ENCODE measurements at places on chromosomes 2 and 18. TPM values are rescaled to one million over a fixed set of nuclear protein-coding genes. Genes with fewer than 3 reads are reported as not detected.

GRCh38 chr2:225070811-225071210, 28.5 kb upstream of the DOCK10 start:
- DNase-seq = no peak

GRCh38 chr2:170743530-170744239, 26.5 kb upstream of the ERICH2 start:
- no peak for DNase-seq

GRCh38 chr18:12315911-12316310, 7.9 kb downstream of the TUBB6 start:
- DNase-seq = no peak

- DNase-seq = no peak
Observed at GRCh38 chr2:118687698-118688097, 159.8 kb downstream of the EN1 start.

DNA sequence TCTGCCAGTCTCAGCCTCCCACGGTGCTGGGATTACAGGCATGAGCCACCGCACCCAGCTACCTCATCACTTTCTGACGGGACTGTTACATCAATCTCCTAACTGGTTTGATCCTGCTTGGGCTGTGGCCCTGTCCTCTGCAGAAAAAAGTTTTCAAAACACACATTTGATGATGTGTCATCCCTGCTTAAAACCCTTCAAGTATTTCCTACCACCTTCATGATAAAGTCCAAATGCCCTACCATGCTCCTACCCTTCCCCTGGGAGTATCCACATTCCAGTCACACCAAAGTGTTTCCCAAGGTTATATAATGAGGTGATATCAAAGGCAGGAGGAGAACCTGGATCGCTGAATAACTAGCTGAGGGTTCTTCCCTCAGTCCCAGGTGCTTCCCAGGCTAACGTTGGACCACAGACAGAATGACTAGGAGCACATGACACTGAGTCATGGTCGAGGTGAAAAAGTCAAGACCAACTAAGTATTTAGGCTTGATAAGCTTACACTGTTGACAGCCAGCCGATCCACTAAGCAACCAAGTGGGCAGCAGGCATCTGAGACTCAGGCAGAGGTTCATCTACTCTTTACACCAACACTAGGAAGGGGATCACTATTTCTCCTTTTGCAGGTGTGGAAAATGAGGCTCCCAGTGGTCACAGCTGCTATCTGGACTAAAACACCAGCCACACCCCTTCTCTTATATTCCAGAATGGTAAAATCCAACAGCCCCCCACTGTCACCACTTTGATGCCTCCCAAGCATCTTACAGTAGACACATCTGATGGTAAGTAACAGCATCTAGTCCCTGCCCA, 31.8 kb downstream of the CYRIA start:
- no peak for DNase-seq

GRCh38 chr18:61954096-61954746, 61.4 kb upstream of the RNF152 start:
- DNase-seq = no peak

GRCh38 chr2:1731447-1731962, 12.8 kb downstream of the PXDN start:
- no peak for DNase-seq

GRCh38 chr2:54803783-54804751, 80.6 kb downstream of the EML6 start:
- DNase-seq = no peak

DNA sequence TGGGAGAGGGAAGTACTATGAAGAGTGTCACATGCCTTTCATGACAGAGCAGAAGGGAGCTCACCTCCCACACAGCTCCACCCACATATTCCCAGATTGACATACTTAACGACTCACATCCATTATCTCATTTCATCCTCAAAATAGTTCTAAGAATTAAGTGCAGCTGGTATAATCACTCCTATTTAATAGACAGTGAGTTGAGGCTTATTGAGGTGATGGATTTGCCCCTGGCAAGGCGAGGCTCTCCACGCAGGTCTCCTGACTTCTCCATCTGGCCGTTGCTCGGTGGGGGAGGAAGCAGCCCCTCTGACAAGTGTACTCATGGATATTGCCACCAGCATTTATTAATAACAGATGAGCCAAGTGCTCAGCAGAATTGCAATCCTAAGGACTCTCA, 81.4 kb downstream of the TGOLN2 start:
- DNase-seq = no peak

GRCh38 chr2:128155970-128156369, 65.0 kb downstream of the UGGT1 start:
- DNase-seq = no peak

Gene TSHZ1
- 32.0 TPM for total RNA-seq

Gene DCDC2C
- 0.14 TPM for total RNA-seq

Gene TTC32
- total RNA-seq = 6.8 TPM

Gene FAP
- 1.8 TPM for total RNA-seq

Gene CDKL4
- total RNA-seq = 1.1 TPM
